ENCODE measurements at places on chromosomes 4 and X.
A peak's percentile ranks its signal among the peaks of the same experiment; 100 is the strongest.

- no peak for DNase-seq
These were observed 135.0 kb upstream of the SMIM10 start for GRCh38 chrX:134855751-134856150.

GRCh38 chrX:82734140-82734539 is 774.0 kb upstream of the POU3F4 start:
- no peak for DNase-seq

- DNase-seq = no peak
These were observed 4.4 kb downstream of the MTMR1 start for GRCh38 chrX:150697641-150698040.

DNA sequence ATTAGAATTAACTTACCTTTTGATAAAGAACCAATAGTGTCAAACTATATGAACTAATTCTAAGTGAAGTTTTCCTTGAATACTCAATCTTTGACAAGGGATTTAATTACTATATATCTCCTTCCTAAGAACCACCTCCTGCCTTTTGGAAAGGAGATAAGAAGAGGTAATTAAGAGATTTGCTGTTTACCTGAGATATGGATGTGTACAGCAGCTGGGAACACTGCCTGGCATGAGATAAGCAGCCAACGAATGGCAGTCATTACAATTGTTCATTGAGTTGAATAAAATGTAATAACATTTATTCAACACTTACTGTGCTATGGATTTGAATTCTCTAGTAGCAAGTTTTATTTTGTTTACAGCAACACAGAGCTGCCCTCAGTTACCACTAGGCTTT is 407.1 kb downstream of the SPOCK3 start:
- DNase-seq = no peak

DNA sequence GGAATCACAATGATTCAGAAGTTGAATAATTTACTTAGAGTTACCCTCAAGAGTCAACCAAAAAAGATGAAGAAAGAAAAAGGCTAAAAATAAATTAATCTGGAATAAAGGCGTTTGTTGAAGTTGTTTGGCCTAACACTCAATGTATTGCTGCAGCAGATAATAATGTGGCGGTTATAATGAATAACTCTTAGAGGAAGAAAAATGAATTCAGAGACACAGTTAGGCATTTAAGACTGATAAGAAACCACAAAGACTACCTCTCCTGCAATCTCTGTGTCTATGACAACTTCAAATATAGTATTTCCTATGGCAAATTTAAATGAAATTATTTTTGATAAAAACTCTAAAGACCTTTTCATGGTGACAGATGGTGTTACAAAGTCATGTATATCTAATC is 1369.1 kb upstream of the AGA start:
- no peak for DNase-seq

DNA sequence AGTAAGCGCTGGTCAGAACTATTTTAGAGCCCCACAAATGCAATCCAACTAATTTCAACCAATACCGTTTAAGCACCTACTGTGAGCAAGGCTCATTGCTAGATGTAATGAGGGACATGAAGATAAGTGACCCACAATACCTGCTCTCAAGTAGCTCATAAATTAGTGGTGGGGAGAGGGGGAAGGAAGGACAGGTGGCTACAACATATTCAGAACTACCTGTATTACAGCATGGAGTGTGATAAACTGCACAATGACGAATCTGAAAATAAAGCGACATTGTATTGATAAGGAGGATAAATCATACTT is 311.6 kb upstream of the DIAPH2 start:
- no peak for DNase-seq

- DNase-seq = no peak
These were observed 92.7 kb downstream of the WFS1 start for GRCh38 chr4:6362243-6362885.

DNA sequence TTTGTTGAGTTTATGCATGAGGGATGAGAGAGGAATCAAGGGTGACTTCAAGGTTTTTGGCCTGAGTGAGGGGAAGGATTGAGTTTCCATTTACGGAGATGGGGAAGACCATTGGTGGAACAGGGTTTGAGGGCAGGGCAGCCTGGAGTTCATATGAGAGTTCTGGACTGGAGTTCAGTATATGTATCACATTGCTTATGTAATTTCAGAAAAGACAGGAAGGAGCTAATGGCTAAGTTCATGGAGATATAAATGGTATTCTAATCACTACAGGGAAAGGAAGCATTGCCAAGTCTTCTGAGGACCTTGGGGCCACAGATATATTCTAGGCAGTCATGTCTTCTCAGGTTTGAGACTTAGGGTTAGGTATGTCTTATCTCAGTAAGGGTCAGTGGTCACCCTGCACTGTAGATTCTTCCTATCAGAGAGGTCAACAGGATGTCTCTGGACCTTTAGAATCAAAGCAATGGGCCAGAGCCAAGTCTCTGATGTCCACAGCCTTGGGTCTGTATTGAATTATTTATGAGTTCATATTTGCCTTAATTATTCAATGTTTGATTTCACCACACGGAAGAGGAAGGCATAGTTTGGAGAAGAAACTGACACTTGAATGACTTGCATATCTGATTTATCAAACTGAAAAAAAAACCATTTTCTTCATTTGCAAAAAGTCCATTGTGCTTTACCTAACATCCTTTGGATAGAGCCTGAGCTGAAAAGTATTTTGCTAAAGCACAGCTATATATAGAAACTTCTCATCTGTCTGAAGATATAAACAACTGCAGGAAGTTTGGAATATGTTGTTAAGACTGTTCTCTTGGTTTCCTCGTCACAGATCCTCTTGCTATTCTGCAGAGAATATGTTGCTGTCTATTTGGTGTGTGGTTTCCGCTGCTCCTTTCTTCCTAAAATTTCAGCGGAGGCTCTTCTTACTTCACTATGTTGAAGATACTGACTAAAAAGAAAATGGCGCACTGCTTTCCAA is 139.5 kb downstream of the PDGFRA start:
- no peak for DNase-seq

DNA sequence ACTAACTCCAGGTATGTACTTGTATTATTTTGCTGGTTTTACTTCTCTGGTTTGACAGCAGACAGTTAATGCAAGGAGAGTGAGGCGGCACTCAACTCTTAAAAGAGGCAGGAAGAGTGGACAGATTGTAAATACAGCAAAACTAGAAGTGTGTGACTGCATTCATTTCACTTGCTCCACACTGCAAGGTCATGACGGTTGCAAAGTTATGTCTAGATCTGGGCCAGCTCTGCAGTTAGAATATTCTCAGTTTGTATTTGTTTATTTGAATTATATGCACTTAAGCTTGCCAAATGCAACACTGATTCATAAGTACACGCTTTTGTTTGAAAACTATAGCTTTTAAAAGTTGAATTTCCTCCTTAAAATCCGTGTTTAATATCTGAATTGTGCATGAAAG is 148.9 kb downstream of the STIM2 start:
- no peak for DNase-seq

GRCh38 chrX:16601885-16602284 is 48.1 kb upstream of the S100G start:
- no peak for DNase-seq

DNA sequence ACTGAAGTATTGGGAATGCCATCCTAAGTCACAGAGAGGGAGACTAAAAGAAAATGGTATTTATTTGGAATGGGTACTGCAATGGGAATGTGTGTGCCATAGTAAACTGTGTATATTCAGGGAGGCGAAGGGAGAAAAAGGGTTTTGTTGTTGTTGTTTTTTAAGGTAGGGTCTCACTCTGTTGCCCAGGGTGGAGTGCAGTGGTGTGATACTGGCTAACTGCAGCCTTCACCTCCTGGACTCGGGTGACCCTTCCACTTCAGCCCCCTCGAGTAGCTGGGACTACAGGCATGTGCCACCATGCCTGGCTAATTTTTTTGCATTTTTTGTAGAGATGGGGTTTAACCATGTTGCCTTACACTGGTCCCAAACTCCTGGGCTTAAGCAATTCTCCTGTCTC is 4.3 kb upstream of the SLC10A3 start:
- no peak for DNase-seq

DNA sequence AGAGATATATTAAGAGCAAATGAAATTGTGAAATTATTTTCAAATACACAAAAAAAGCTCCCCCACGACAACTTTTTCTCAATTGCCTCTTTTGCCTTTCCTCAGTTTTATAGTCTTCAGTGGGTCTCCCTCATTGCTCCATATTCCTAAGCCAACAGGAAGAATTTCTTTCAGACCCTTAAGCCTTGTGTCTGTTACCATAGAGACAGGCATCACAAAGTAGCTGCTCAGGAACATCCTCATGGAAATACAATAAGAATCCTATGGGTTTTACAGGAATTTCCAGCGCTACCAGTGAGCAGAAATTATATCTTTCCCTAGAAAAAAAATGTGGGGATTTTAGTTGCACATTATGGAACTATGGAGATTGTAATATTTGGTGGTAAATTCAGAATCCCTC is 121.9 kb upstream of the DMD start:
- DNase-seq = no peak

DNA sequence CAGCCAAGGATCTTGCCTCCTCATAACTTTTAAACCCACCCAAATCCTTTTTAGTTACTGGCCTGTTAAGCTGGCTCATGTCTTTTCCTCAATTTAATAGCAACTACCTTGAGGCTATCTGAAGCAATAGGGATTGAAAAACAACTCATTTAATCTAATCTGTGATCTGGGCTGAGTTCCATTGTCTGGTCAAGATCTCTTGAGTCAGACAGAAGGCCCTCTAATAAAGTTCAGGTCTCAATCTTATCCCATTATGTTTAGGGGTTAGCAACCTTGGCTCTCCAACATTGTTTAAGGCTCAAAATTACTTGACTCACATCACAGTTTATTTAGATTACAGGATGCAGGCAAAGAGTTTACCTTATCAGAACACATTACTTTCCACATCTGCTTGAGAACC is 436.1 kb downstream of the ANKRD50 start:
- no peak for DNase-seq

DNA sequence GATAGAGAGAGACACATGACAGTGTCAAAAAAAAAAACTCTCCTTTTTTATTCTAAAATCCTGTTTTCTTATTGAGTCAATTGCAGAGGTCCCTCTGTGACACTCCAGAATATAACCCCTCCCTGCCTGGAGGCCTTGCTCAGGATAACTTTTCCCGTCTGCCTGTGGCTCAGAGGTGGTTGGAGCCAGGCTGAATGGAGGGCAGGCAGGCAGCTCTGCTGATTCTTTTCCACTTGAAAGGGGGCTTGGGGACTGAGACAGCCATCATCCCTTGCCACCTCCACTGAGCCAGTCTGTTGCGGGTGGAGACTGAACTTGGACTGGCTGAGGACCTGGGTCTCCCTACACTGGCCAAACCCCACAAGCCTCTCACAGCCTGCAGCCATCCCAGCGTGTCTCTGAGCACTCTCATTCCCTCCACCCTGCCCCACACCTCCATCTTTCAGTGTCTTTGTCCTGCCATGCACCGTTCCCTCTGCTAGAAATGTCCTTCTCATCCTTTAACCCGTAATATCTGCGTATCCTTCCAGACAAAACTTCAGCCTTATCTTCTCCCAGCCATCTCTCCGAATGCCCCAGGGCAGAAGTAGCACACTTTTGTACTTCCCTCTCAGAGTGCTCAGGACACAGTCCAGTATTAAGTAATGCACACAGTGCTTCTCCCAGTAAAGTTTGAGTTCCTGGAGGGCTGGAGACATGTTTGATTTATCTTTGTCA is 139.9 kb downstream of the CHIC2 start:
- DNase-seq = no peak

- DNase-seq = no peak
These were observed 5.5 kb downstream of the GSTCD start for GRCh38 chr4:105714071-105714521.

- no peak for DNase-seq
These were observed 1.1 kb downstream of the AFF2 start for GRCh38 chrX:148501386-148502066.

GRCh38 chr4:138835832-138836533 is 179.6 kb upstream of the NOCT start:
- no peak for DNase-seq

- DNase-seq = no peak
These were observed 107.0 kb downstream of the AGTR2 start for GRCh38 chrX:116277351-116278225.

- peak; percentile 43 for DNase-seq
These were observed 2.4 kb upstream of the PCDH10 start for GRCh38 chr4:133146574-133147241.

DNA sequence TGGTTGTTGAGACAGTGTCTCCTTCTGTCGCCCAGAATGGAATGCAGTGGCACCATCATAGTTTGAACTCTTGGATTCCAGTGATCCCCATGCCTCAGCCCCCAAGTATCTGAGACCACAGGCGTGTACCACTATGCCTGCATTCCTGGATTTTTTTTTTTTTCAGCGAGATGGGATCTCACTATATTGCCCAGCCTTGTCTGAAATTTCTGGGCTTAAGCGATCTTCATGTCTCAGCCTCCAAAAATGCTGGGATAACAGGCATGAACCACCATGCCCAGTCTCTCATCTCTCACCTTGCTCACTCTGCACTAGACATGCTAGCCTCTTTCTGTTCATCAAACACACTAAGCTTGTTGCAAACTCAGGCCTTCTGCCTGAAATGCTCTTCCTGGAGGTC is 104.1 kb downstream of the UBE2K start:
- no peak for DNase-seq

DNA sequence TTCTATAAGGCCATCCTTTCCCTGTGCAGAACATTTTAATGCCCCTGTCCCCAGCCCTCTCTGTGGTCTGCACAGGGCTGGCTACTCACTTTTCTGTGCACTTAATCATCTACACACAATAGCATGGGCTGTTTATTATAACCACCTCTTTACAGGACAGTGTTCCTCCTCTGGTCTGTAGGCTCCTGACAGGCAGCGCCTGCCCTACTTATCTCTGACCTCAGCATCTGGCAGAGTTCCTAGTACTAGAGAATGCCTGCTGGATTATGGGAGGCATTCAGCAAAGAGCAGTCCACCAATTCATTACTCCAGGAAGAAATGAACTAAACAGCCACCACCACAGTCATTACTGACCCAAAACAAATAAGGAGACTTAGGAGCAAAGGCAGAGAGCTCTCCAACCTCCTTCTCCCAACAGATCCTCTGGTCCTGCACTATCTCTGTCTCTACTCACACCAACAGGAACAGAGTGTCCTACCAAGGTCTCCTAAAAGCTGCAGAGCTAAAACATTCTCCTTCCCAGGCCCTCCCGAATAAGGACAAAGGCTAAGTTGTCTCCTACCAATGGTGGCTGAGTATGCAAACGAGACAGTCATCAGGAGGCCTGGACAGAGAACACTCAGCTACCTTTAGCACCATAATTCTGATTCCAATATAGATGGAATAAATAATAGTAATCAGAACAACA is 279.2 kb downstream of the QDPR start:
- no peak for DNase-seq

DNA sequence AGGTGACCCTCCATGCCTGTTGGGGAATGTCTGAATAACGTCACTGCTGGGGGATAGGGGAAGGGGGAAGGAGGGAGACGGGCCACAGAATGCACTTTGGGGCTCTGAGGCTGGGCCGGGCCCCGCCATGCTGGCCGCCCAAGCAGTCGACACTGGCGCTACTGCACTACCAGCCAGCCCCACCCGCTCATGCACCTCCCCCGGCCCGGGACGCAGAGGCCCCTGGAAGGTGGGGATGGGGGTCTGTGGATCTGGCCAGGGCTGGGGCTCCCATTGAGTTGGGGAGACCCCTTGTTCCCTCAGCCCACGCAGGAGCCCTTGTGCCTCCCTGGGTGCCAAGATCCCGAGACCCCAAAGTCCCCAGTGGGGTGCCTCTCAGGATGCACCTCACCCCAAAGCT is 17.8 kb downstream of the FLNA start:
- DNase-seq = no peak

GRCh38 chr4:176210101-176210500 is 14.7 kb upstream of the SPATA4 start:
- DNase-seq = no peak
